ENCODE measurements at places on chromosomes 2 and 18. TPM values are rescaled to one million over a fixed set of nuclear protein-coding genes. Genes with fewer than 3 reads are reported as not detected.

SMPD4 gene
- total RNA-seq: 92.3 TPM

RAB3GAP1 gene
- 25.6 TPM for total RNA-seq

UPP2 gene
- total RNA-seq: not detected

PLB1 gene
- 0.75 TPM for total RNA-seq

POLR1B gene
- 78.4 TPM for total RNA-seq
